ENCODE measurements at places on chromosomes 12 and 14. TPM values are rescaled to one million over a fixed set of nuclear protein-coding genes. Genes with fewer than 3 reads are reported as not detected.

NINJ2 gene
- total RNA-seq, result 0.26 TPM

DNA sequence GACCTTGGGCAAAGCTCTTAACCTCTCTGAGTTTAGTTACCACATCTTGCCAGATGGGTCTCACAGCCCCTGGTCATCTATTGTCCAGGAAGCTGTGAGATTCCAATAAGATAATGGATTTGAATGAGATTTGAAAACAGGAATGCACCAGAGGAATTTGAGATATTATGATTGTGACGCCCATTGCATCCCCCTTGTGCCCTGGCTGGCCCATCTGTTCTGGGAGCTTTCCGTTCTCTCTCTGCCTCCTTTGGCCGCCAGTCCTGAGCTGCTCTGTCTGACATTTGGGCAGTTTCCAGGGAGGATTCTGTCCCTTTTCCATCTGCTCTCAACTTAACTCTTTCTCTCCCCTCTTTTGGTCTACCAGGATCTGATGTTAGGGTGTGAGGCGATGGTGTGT is 24.6 kb downstream of the SRRM4 start:
- DNase-seq, result no peak

MOAP1 gene
- total RNA-seq, result 82.9 TPM

FOXG1 gene
- total RNA-seq, result not detected
